NCI-H1105 treated with DMSO at 0.1 percent for 48 hours (cell line): ENCODE measurements at places on chromosomes 3 and 15.

DNA sequence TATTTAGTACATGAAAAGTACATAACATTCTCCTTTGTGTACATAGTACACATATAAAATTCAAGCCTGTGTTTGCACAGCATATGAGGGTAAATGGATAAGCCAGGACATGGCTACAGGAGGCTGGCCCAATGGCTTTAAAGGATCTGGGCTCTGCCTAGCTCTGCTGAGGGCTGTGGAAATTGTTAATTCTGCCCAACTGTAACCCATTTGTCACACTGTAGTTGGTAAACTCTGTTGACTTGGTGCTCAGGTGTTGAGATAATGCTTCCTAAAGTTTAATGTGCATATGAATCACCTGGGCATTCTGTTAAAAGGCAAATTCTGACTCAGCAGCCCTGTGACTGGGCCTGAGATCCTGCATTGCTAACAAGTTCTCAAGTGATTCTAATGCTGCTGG, 196.5 kb upstream of the ZPLD1 start:
- no peak for DNase-seq

GRCh38 chr3:36786921-36787890, 22.9 kb upstream of the DCLK3 start:
- DNase-seq: no peak

- no peak for DNase-seq
These were observed 7.8 kb downstream of the SPG21 start for GRCh38 chr15:64981812-64982431.

DNA sequence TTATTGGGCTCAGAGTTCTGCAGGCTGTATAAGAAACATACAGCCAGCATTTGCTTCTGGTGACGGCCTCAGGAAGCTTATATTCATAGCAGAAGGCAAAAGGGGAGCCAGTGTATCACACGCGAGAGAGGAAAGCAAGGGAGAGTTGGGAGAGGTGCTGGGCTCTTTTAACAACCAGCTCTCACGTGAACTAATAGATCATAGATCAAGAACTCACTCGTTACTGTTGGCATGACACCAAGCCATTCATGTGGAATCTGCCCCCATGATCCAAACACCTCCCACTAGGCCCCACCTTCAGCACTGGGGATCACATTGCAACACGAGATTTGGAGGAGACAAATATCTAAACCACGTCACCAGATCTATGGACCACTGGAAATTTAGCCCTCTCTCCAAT, 70.2 kb downstream of the TIPARP start:
- no peak for DNase-seq

DNA sequence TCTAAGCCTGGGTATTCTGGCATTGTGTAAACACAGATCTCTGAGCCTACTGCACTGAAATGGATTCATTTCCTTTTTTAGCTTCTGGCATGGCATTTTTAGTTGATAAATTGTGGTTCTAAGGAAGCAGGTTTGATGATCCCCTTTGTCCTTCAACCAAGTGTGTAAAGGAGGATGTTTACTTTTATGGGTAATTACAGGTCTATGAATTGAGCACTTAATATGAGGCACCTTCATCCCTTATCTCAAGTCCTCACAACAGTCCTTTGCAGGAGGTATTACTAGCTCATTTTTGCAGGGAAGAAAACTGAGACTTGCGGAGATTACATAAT, 30.8 kb upstream of the ZBTB38 start:
- no peak for DNase-seq

GRCh38 chr3:179321668-179322285, 1.1 kb upstream of the ZNF639 start:
- peak; percentile 36 for DNase-seq

- DNase-seq: peak; percentile 23
These were observed 39.4 kb upstream of the B3GNT5 start for GRCh38 chr3:183213415-183214276.
